ENCODE measurements at places on chromosomes 3 and 15. TPM values are rescaled to one million over a fixed set of nuclear protein-coding genes. Genes with fewer than 3 reads are reported as not detected.

The EFHB gene
- total RNA-seq: 2.7 TPM

The DPPA4 gene
- not detected for total RNA-seq

The LMAN1L gene
- total RNA-seq: not detected

The APOD gene
- total RNA-seq: not detected

The PCOLCE2 gene
- 2.9 TPM for total RNA-seq

The ITPKA gene
- 5.4 TPM for total RNA-seq

The CD200R1 gene
- total RNA-seq: not detected

The RASGRP1 gene
- 1.0 TPM for total RNA-seq

The NRROS gene
- total RNA-seq: 0.65 TPM

The CYFIP1 gene
- total RNA-seq: 93.3 TPM

The TMEM40 gene
- not detected for total RNA-seq

The PATL2 gene
- total RNA-seq: 0.13 TPM

The PPARG gene
- total RNA-seq: 18.3 TPM

The SNURF gene
- total RNA-seq: 3.8 TPM

The USF3 gene
- 5.7 TPM for total RNA-seq

The ANKUB1 gene
- not detected for total RNA-seq

The DPPA2 gene
- not detected for total RNA-seq

The CPA3 gene
- total RNA-seq: not detected

The ENTPD3 gene
- under 0.01 TPM for total RNA-seq

The OR5K2 gene
- not detected for total RNA-seq

The PLAAT1 gene
- total RNA-seq: 2.2 TPM

The LTF gene
- not detected for total RNA-seq

The TRPM1 gene
- total RNA-seq: not detected
